ENCODE measurements at places on chromosomes 2 and 18.

- no peak for DNase-seq
Measured at GRCh38 chr2:170341684-170342623, 164.0 kb downstream of the MYO3B start.

DNA sequence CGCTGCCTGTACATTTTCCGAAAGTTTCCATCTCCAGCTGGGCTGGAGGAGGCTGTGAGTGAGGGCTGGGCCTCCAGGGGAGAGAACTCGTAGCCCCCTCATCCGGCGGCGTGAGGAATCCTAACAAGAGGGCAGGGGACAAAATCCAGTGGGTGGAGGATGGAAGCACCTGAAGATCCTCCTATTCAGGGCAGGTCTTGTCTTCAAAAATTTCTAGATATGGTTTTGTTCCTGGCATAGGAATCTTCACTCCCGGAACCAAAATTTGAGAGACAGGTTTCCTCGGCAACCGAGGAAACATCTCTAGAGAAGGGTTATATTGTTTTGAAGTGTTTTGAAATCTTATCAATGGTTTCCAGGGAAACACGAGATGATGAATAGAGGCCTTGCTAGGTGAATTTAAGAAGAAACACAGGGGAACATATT lies 136.7 kb downstream of the SH3BP4 start:
- no peak for DNase-seq

GRCh38 chr2:129101186-129101585 lies 782.5 kb upstream of the HS6ST1 start:
- DNase-seq, result no peak

DNA sequence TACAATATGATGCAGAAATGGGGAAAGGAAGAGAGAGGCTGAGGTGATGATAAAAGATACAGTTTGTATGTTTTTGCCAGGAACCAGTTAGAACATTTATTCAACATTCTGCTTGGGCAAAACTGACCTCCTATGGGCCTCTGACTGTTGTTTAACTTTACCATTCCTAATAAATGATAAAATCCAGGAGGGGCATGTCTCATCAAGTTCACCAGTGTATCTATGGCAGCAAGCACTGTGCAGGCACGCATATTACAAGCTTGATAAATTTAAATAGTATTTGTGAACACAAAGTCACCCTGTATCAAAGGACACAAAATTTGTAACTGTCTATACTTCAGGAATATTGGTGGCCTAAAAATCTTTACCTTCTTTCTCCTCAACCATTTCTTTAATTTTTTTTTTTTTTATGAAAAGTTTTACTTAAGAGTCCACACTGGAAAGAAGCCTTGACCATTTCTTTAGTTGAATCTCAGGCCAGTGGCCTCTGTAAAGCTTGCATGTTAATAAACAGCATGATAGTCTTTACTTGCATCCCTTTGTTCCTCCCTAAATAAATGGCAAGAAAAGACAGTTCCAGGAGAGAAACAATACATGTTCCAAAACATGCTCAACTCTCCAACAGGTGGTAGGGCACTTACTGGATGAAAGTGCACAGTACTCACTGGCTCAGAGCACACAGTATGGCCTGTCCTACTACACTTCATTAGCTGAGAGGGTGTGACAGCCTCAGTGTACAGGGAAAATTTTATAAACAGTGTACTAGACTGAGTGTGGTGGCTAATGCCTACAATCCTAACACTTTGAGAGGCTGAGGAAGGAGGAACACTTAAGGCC lies 52.3 kb downstream of the SOS1 start:
- DNase-seq, result no peak

- no peak for DNase-seq
Measured at GRCh38 chr2:204205082-204205481, 268.5 kb downstream of the ICOS start.

GRCh38 chr2:105468582-105469042 lies 69.8 kb upstream of the FHL2 start:
- DNase-seq, result no peak

DNA sequence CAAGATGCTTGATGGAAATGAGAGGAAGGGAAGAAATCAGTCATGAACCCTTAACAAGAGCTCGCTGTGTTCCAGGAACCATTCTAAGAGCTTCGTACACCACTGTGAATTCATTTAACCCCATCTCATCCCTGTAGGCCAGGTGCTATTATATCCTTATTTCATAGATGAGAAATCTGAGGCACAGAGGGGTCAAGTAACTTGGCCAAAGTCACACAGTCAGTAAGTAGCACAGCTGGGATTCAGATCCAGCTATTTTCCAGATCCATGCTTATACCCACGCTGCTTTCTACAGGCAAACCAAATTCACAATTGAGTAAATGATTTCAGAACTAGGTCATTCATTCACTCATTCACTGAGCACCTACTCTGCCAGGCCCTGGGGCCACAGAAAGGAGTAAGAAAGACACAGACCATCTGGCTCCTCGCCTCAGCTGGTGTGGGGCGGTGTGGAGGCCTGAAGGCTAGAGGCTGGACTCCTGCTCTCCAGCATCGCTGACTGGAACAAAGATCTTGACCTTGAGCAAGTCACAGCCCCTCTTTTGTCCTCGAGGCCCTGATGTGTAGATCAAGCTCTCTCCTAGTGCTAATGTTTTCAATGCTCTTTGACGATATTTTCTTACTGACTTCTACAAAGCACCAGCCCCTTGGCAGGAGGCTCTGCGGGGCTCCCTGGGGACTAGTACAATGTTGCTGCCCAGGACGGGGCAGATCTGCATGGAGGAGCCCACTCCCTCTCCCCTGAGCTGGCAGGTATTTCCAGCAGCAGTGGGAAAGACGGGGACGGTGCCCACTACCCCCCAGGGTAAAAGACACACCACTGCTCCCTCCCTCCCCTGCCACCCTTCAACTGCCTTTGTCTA lies 26.5 kb downstream of the STEAP3 start:
- no peak for DNase-seq

DNA sequence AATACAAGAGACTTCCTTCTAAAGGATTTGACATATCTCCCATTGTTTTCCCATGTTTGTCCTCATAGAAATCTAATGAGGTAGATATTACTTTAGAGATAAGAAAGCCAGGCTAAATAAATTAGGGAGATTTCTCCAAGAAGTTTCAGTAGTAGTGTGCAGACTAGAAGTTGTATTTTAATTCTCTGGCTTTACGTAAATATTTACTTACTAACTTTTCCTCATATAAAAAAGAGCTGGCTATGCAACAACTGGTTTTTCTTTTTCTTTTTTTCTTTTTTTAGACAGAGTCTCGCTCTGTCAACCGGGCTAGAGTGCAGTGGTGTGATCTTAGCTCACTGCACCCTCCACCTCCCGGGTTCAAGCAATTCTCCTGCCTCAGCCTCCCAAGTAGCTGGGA lies 60.6 kb upstream of the ACYP2 start:
- no peak for DNase-seq

DNA sequence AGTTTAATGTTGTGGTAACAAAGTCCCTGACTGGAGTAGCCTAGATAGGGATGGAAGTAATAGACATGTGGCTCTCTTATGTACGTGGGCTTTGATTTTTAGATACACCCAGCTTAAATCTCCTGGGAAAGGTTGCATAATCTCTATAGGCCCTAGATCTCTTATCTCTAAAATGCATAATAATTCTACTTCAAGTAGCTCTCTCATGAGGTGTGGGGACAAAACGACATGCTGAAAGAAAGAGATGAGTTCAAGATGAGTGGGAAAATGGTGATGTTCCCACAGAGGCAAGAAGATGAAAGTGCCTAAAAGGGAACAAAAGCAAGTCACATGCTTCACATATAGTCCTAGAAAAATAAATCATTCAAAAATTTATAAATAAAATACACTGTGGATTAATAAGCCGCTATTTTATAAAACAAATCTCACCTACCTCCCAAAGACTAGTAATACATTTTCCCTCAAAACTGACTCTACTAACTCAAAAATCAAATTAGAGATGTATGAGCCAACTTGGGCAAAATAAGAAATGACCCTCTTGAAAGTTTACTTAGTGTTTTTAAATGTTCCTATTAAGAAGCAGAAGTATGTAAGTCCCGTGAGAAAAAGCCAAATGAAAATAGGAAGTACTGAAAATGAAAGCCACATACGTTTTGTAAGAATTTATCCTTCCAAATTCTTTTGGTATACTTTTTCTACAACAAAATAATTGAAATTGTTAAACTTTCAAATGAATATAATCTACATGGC lies 148.2 kb upstream of the ITGA4 start:
- no peak for DNase-seq

Measured in stimulated activated naive B cell treated with anti-CD40 and anti-IgM and Interleukin-4, amounts not matched to agents 10 μg/mL and 1 μg/mL and 100 μg/mL, for 72 hours (primary cell).